ENCODE measurements at places on chromosomes 2 and 18.

DNA sequence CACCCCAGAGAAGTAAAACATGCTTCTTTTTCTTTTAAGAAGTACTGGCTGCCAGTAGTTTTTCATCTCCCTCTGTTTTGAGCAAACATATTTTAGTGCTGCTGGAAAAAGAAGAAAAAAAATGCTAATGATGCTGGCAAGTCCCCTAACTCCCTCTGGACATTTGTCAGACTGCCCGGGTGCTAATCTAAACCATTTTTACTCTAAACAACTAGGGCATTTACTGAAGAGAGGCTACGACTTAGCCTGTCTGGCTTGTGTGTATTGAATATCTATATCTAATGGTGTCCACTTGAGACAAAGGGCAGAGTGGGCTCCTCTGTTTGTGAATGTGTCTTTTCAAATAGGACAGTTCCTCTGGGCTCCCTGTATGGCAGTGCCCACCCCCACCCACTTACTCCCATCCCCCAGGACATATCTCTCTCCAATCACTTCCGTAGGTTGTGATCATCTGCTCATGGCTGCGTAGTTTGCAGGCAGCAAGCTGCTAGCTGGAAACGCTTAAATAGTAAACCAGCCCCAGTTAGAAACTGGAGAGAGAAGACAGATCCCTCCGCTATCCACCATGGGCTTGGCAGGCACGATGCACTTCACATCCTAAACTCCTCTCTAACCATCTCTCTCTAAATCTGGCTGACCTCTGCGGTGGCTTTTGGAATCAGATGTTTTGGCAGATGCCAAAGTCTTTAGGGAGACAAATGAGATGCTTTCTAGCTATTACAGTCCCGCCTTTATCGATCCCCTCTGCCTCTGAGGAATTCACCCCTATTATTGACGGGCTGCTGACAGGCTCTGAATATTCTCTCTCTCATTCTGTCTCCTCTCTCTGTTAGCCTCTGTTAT is 58.3 kb downstream of the DOCK10 start:
- no peak for DNase-seq

DNA sequence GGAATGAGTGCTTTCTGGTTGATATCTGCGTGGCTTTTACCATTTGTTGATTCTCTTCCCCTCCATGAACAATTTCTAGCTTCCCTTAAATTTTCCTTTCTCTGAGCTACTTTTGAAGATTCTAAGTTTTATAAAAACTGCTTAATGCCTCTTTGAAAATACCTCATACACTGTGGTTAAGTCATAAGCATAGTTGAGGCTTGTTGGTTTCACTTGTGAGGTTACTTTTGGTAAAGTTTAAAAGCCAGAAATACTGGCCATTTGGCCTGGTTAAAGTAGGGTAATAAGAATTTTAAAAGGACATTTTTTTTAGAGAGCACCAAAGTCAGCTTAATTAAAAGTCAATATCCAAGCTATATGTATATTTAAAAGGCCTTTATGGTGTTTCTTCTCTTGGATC is 21.3 kb upstream of the CAPN13 start:
- DNase-seq, result no peak

DNA sequence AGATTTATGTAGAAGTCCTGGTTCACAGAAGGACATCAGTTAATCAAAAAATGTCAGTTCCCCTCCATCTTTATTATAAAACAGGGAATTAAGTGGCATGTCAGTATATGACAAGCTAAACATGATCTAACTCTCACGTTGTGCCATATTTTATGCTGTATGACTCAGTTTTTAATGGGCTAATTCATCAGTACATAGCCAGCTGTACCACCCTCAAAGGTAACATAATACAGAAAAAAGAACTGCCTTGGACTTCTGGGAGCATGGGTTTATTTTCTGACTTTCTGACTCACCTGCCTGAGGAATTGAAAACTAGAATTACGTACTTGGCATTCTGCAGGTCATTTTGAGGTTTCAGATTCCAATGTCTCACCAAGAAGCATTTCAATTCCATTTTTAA is 135.7 kb downstream of the CMPK2 start:
- no peak for DNase-seq

- DNase-seq, result no peak
Observed at GRCh38 chr2:42254186-42254895, 85.2 kb downstream of the EML4 start.

DNA sequence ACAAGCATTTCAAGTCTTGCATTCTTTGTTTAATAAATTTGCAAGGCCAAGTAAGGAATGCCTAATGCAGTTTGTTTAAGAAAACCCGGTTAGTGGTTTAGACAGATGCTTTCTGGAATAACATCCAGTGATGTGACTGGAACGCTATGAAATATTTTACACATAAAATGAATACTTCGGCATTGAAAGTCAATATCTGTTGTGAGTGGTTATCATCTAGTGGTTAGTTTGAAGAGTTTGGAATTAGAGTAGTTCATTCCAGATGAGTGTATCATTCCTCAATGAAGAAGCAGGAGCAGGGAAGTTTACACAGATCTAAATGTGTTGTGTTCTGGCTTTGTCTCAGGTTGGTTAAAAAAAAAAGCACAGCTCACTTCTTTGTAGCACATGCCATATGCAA is 608.0 kb upstream of the PIK3C3 start:
- DNase-seq, result no peak

GRCh38 chr2:54052825-54053718 is 62.3 kb upstream of the ACYP2 start:
- no peak for DNase-seq

GRCh38 chr2:54866868-54867267 is 143.4 kb downstream of the EML6 start:
- no peak for DNase-seq
